Osteocyte (in vitro differentiated cells): ENCODE measurements at places on chromosomes 2 and 18. TPM values are rescaled to one million over a fixed set of nuclear protein-coding genes. Genes with fewer than 3 reads are reported as not detected.
A peak's percentile ranks its signal among the peaks of the same experiment; 100 is the strongest.

Gene PLB1
- 0.60 and 0.64 TPM in 2 replicates for total RNA-seq

Gene ONECUT2
- 0.03 and 0.05 TPM in 2 replicates for total RNA-seq

Gene IL37
- not detected in 2 replicates for total RNA-seq

Gene UGT1A8
- total RNA-seq = not detected in 2 replicates

Gene OSBPL1A
- total RNA-seq = 29.7 and 29.8 TPM in 2 replicates

Gene DTNA
- total RNA-seq = 6.2 and 7.1 TPM in 2 replicates

- DNase-seq = no peak
These were observed 225.3 kb upstream of the ARL4C start for GRCh38 chr2:234722176-234722575.

DNA sequence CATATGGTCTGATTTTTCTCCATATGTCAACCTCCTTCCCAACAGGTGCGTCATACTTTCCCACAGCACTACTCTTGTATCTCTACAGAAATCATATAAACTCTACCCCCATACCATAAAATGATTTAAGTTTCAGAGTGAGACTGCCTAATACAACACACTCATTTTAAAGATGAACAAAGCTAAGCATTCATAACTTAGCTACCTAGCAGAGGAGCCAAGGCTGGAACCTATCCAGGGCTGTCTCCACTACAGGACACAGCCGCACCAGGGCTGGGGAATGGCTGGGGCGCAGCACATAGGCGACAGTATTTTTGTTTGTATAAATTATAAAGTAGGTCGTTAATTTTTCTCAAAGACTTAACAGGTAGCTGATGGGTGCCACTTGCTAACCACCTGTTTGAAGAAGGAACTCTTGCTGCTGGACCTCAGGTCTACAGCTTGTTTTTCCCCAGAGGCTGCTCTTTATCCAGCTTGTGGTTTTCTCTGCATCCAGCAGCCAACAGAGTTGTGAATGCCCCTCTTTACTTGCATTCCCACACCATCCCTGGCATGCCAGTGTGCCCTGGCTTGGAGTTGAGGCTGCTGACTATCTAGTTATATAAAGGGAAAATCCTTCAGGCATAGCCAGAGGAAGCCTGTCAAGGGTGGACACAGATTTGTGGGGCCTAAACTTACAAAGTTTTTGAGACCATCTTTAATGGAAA is 62.0 kb downstream of the HNRNPLL start:
- DNase-seq = peak; percentile 69

DNA sequence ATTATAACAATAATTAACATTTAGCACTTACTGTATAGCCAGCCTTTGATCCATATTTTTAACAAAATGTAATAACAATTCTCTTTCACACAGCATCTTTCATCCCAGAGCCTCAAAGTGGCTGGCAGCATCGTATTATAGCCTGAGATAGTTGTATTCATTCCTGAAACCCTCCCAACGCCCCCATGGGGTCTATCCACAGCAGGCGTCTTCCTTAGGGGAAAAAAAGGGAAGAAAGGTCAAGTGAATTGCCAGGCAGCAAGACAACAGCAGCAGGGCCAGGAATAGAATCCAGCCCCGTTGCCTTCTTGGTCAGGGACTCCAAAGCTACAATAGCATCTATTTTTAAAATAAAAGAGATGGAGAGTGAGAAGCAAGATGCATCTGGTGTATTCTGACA is 424.4 kb upstream of the ID2 start:
- no peak for DNase-seq

DNA sequence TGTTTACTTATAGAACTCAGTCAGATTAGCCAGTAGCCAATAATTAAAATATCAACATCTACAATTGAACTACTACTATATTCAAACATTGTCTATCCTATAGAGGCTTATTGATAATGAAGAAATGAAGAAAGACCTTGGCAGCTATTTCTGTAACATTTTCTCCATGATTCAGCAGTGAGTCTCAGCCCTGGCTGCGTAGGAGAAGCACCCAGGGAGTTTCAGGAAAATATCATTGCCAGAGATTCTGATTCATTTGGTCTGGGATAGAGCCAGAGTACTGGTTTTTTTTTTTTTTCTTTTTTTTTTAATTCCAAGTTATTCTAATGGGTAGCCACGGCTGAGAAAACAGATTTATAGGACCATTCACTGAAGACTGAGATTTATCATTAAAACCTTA is 404.8 kb downstream of the TXNL1 start:
- DNase-seq = no peak

DNA sequence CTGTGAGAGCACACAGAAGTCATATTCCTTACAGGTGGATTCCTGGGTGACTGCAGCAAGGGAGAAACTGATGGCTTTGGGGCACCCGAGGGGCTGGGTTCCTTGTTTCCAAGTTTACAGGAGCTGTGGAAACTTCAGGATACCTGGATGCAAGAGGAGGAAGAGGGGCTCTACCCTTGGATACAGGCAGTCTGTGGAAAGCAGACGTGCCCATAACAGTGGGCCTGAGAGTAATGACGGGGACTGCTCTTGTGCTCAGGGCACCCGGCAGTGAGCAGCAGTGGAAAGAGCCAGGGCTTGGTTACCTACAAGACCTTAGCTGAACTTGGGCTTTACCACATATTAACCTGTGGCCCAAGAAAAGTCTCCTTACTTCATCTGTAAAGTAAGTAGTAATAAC is 102.2 kb upstream of the TGFA start:
- DNase-seq = peak; percentile 49
